ENCODE measurements at places on chromosomes 1 and 21. TPM values are rescaled to one million over a fixed set of nuclear protein-coding genes. Genes with fewer than 3 reads are reported as not detected.

DNA sequence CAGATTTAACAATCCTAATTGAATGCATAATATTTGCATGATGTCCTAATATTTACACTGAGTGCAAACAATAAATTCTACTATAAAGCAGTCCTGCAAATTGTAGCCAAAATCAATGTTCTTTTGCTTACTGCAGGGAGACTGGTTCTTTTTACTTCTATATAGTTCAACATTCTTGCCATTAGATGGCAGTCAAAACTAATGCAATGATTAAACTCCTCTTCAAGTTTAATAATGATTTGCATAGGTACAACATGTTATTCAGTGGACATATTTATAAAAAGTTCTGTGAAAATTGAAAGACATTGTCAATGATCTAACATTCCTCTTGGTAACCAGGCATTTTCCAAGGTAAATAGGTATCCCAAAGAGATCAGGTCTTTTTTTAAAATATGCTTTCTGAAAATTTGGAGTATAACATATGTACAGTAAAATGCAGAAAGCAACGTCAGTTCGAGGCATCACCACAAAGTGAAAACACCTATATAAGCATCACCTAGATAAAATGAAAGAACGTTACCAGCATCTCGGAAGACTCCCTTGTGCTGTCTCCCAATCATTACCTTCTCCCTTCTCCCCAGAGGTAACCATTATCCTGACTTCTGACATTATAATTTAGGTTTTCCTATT is 9.8 kb upstream of the FNBP1L start:
- no peaks in the 10 kb centered on the region for H3K27me3 ChIP-seq
- H3K36me3 ChIP-seq: no peaks in the 10 kb centered on the region
- DNase-seq: no peak

DNA sequence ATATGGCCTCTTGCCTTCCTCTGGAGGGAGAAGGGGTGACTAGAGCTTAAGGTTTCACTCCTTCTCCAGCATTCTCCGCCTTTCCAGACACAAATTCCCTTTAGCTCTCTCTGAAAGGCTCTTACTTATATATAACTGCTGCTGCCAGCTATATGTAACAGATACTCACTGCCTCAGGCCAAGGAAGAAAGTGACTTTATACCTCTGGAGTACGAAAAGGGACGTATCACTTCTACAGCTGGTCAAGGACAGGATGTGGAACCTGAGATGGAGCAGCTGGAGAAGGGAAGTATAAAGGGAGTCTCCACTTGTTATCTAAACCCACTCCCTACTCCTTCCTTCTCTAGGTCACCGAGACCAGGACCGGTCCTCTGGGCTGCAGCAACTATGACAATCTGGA is 102.4 kb downstream of the BRINP2 start:
- H3K4me1 ChIP-seq: peaks cover 25% of the 10 kb centered on the region
- H3K27ac ChIP-seq: no peak overlapping the region
- no peak overlapping the region for H3K4me3 ChIP-seq
- DNase-seq: no peak
- no peaks in the 10 kb centered on the region for H3K36me3 ChIP-seq

Gene EXO1
- not detected for total RNA-seq

DNA sequence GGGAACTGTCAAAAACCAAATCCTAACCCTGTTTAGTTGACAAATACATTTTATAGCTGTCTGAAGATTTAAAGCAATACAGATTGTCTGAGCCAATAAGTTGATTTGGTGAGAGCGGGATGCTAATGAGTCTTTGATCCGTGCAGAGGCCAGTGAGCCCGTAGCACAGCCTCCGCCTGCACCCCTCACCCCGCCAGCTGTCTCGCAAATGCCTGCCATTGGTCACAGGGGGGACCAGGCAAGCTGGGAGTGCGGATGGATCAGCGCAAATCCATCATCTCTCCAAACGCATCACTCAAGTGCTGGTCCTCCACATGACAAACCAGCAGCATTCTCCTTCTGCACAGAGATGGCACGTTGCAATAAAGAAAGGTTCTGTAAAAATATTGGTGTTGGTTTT is 51.0 kb downstream of the ZBTB18 start:
- DNase-seq: no peak
- H3K36me3 ChIP-seq: no peaks in the 10 kb centered on the region
- H3K4me1 ChIP-seq: no peaks in the 10 kb centered on the region

DNA sequence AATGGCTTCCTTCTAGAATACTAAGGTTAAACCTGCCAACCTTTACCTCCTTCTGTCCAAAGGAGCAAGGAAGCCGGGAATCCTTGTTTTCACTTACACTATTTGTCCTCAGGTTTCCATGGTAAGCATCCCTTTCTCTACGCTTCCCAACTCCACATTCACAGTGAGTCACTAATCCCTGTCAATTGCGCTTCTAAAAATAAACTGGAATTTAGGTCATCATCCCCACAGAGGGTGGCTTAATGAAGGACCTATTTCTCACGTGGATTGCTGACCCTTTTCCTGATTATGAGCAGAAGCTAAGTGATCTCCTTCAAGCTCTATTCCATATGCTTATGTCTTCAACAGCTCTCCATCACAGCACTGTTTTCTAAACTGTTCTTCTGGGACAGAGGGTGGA is 39.9 kb upstream of the ABCA4 start:
- H3K27me3 ChIP-seq: no peaks in the 10 kb centered on the region
- H3K4me1 ChIP-seq: no peaks in the 10 kb centered on the region
- no peak for DNase-seq
- no peak overlapping the region for H3K4me3 ChIP-seq

Gene KIRREL1
- 111 TPM for total RNA-seq
